Stimulated activated CD8-positive, alpha-beta memory T cell treated with anti-CD3 and anti-CD28 coated beads, Interleukin-2, amount 100 ng/mL, for 48 hours (primary cell): ENCODE measurements at places on chromosomes 7 and 10.

- DNase-seq: no peak
Observed at GRCh38 chr7:34900891-34901513, 136.3 kb downstream of the DPY19L1 start.

- DNase-seq: no peak
Observed at GRCh38 chr10:111200505-111201186, 123.8 kb downstream of the ADRA2A start.

DNA sequence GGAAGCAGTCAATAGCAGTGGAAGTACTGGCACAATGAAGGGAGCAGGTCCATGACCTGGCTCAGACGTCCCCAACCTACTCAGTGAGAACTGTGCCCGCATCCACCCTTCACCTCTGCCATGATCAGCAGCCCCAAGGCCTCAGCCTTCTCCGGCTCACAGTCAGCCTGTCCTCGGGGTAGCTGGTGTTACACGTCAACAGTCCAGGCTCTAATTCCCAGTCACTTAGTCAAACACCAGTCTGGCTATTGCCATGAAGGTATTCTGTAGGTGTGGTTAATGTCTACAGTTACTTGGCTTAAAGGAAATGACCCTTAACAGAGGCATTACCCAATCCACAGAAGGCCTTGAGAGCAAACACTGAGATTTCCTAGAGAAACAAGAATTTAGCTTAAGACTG is 49.1 kb downstream of the GRB10 start:
- no peak for DNase-seq

- DNase-seq: no peak
Observed at GRCh38 chr7:106460792-106461254, 176.0 kb upstream of the NAMPT start.

DNA sequence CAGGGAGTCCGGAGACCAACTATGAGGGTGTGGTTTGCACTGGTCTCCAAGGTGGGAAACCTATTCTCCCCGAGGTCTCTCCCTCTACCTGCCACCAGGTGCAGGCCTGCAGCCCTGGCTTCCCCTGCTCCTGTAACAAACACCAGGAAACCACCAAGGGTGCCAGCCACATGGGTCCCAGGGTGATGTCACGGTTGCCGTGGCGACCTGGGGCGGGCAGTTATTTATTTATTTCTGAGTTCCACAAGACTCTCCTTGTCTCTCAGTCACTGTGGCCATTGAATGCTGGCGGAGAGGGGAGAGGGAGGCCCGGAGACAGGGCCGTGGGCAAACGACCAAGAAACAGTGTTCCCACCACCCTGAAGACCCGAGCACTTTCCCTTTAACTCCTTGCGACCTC is 27.0 kb downstream of the MMD2 start:
- no peak for DNase-seq

GRCh38 chr7:8190119-8190895 is 71.7 kb downstream of the ICA1 start:
- DNase-seq: no peak

DNA sequence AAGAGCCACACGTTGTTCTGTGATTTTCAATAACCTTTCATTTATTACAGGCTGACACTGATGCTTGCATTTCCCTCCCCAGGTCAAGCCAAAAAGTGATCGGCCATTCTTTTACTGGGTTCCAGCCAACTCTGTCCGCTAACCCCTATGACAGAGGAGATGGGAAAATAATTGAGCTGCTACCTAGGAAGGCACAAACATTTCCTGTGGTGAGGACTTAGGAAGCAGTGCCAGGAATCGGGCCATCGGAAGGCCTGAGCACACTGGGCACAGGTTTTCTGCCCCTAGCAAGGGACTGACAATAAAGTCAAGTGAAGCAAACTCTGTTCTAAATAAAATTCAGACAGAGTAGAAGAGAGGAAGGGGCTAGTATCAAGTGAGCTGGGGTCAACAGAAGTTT is 313.0 kb upstream of the AOAH start:
- DNase-seq: no peak

DNA sequence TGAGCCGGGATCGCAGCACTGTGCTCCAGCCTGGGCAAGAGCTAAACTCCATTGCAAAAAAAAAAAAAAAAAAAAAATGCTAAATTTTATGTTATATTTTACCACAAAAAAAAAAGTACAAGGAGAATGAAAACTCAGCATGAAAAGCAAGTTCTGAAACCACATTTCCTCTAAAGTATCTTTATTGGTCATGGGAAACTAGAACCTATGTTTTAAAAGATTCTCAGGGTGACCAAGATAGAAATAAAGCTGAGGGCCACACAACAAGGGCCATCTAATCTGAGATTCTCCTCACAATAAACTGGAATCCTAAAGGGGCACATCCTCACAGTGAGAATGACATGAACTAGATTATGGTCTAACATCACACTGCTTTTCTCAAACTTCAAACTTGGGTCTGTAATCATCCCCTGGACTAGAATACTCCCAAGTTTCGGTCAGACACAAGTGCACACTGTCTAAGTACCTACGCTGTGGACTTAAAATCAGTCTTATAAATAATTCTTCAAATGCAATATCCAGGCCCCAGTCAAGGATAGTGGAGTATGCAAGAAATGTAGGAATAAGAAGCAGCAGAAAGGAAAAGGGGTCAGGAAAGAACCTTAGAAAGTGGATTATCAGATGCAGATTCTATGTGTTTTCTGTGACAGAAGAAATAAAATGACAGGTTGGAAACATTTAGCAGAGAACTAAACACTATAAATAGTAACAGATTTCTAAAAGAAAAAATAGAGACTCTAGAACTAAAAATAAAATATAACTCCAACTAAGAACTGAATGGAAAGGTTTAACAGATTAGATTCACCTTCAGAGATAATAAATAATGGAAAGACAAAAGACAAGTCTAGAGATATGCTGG is 49.9 kb downstream of the COA1 start:
- DNase-seq: no peak
